ENCODE measurements at places on chromosomes 12 and 14.

GRCh38 chr12:2052826-2053678 is at the start of gene CACNA1C:
Gene CACNA1C, plus strand, starts transcription at chr12:2052987. Its CDS starts 576 bp downstream, at chr12:2053563.
- DNase-seq: no peak

- no peak for DNase-seq
Observed at GRCh38 chr14:63752449-63753169, 24.7 kb upstream of the SGPP1 start.

- DNase-seq: no peak
Observed at GRCh38 chr12:115943630-115944391, 333.7 kb downstream of the MED13L start.

GRCh38 chr14:24243336-24243836 is 963 bp upstream of the TINF2 start:
- DNase-seq: peak; percentile 60

DNA sequence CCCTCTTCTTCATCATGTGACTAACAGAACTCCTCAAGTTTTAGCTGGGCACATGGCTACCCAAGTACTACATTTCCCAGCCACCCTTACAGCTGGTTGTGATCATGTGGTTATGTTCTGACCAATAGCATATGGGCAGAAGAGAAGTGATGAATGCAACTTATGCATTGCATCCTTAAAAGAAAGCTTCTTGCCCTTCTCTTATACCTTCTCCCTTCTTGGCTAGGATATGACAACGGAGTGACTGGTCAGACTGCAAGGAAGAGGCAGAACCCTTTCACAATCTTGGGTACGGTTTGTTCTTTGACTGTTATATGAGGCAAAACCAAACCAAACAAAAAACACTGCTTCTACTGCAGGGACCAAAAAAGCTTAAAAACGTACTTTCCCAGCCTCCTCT is 66.5 kb upstream of the MAX start:
- no peak for DNase-seq

DNA sequence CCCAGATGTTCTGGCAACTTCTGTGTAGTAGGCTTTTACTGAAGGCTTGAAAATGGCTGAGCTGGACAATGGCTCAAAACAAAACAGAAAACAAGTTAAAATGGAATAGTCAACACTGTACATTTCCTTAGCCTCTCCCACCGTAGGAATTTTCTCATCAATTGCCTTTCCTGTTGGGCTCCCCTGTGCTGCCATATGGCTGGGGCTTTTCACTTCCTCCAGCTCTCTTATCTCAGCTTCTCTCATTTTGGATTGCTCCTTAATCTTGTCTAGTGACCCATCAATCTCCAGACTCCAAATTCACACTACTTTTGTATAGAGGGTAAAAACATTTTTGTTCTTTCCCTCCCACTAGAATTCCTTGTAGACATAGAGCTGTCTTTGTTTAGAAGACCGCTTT is 50.4 kb upstream of the RPH3A start:
- DNase-seq: no peak

GRCh38 chr12:95789126-95790032 is 1.2 kb downstream of the NTN4 start:
- DNase-seq: no peak

GRCh38 chr12:51033048-51033447 is 6.9 kb upstream of the SLC11A2 start:
- no peak for DNase-seq

DNA sequence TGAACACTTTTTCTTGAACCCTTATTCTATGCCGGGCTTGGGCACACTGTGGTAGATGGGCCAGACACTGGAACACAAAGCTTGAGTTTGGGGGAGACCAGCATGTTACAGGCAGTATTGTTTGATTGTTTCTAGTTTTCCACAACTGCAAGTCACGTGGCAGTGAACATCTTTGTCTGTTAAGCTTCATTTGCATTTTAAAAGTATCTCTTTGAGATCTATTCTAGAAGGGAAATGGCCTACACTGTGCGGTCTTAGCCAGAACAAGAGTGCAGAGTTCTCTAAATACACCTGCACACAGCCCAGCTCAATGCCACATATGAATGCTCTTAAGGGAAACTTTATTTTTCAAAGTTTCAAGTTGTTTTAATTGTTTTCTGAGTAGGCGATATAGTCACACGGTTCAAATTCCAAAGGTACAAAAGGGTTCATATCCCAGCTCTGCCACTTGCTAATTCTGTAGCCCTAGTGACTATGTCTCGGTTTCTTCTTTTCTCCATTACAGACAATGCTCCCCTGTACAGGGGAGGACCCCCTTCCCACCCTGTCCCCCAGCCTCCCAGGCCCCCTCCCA is 24.9 kb downstream of the RIN3 start:
- no peak for DNase-seq

DNA sequence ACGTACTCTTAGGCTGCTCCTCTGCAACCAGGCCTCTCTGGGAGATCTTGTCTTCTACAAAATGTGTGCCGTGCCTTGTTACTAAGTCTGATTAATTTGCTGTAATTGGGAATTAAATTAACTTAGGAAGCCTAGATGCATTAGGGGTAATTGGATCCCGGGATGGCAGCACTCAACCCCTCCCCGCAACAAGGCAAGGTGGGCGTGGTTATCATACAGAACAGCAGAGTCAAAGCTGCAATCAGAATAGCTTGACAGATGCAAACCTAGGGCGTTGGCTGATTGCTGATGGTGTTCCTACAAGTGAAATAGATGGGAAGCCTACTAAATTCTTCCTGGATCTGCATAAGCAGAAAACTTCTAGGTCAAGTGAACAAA is 34.5 kb upstream of the NFYB start:
- DNase-seq: no peak

DNA sequence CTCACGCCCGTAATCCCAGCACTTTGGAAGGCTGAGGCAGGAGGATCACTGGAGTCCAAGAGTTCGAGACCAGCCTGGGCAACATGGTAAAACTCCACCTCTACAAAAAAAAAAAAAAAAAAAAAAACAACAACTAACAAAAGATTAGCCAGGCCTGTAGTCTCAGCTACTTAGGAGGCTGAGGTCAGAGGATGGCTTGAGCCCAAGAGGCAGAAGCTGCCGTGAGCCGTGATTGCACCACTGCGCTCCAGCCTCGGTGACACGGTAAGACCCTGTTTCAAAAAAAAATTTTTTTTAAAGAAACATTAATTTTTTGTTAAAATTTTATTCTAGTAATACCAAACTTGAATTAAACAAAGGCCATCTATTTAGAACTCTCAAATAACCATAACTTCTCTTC is 77.8 kb downstream of the PPP2R5E start:
- no peak for DNase-seq

All from GF-D8 (cell line).